A549 treated with dexamethasone at 1 μM for 4 hours (cell line): ENCODE measurements at places on chromosomes 11 and 22. TPM values are rescaled to one million over a fixed set of nuclear protein-coding genes. Genes with fewer than 3 reads are reported as not detected.

Gene CHRM4
- 0.48 to 0.80 TPM (median 0.63 TPM) in 5 replicates for total RNA-seq

Gene LARGE2
- 1.7 to 2.8 TPM (median 2.6 TPM) in 5 replicates for total RNA-seq

Gene NCF4
- total RNA-seq: 0.11 to 0.13 TPM in 2 of 5 replicates, not detected in the others

Gene NXPE1
- not detected in 5 replicates for total RNA-seq

Gene SCUBE2
- total RNA-seq: 0.40 to 0.71 TPM (median 0.61 TPM) in 5 replicates

Gene ARVCF
- 1.6 to 2.6 TPM (median 2.5 TPM) in 5 replicates for total RNA-seq

Gene OR8D4
- not detected in 5 replicates for total RNA-seq

Gene OR51B4
- total RNA-seq: not detected in 5 replicates

Gene ACRV1
- total RNA-seq: 0.13 TPM in 1 of 5 replicates, not detected in the others

Gene P4HA3
- 38.4 to 63.0 TPM (median 47.6 TPM) in 5 replicates for total RNA-seq

Gene LRRC74B
- total RNA-seq: 0.08 TPM in 1 of 5 replicates, not detected in the others

Gene GGTLC3
- not detected in 5 replicates for total RNA-seq

Gene MUC5AC
- total RNA-seq: 0.60 to 2.9 TPM (median 1.6 TPM) in 5 replicates

Gene SSTR3
- total RNA-seq: 0.02 TPM in 1 of 5 replicates, not detected in the others

Gene TREH
- not detected in 5 replicates for total RNA-seq

Gene FDXACB1
- 1.4 to 1.6 TPM (median 1.5 TPM) in 5 replicates for total RNA-seq

Gene RBFOX2
- total RNA-seq: 24.5 to 34.6 TPM (median 32.5 TPM) in 5 replicates

Gene HBB
- not detected in 5 replicates for total RNA-seq
